ENCODE measurements at places on chromosomes 5 and 9.

DNA sequence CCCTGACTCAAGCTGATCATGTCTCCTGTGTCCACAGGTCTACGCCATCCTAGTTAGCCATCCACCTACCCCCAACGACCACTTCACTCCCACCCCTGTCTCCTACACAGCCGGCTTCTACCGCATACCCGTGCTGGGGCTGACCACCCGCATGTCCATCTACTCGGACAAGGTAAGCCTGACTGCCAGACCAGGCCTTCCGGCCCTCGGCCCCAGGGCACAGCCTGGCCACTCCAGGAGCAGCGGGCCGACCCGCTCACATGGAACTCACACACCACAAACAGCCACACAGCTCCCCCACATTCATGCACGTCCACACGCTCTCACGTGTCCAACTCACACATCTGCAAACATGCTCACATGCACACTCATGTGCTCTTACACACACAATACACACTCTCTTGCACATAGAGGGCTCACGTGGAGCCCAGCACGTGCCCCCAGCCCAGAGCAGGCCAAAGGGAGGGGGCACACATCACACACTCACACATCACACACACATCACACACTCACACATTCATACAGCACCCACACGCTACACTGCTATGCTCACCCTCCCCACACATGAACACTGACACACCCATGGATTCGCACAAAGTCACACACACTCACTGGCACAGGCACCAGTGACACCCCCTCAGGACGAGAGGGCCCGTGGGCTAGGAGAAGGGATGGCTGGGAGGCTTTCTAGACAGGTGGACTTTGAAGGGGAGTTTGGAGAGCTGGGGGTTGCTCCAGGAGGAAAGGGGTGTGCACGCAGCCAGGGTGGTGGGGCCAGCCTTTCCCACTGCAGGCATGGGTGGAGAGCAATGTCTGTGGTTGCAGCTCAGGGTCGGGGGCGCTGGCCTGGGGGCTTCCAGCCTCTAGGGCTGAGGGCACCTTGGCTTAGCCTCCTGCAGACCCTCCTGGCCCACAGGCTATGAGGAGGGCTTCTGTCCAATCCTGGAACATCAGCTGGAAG is 3.3 kb downstream of the GRIN1 start:
- DNase-seq = no peak

DNA sequence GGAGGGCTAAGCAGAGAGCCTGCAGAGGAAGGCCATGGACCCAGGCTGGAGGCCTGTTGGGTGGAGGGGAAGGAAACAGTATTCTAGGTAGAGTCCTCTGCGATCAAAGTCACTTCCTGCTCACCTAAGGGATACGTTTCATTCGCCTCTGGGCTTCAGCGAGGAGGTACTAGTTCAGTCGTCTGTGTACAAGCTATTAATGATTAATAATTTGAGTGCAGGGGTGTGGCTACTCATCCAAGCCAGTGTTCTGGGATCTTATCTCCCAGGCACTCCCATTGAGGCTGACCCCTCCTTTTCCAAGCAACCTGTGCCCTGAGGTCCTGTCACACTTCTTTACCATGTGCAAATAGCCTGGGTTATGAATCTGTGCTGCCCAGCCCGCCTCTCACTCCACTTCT is 25.2 kb downstream of the RALGPS1 start:
- no peak for DNase-seq

GRCh38 chr5:136424835-136425584 is 59.7 kb upstream of the TRPC7 start:
- DNase-seq = peak; percentile 47

- no peak for DNase-seq
These were observed 987.0 kb downstream of the NR2F1-AS1 start for GRCh38 chr5:92594031-92594430.

DNA sequence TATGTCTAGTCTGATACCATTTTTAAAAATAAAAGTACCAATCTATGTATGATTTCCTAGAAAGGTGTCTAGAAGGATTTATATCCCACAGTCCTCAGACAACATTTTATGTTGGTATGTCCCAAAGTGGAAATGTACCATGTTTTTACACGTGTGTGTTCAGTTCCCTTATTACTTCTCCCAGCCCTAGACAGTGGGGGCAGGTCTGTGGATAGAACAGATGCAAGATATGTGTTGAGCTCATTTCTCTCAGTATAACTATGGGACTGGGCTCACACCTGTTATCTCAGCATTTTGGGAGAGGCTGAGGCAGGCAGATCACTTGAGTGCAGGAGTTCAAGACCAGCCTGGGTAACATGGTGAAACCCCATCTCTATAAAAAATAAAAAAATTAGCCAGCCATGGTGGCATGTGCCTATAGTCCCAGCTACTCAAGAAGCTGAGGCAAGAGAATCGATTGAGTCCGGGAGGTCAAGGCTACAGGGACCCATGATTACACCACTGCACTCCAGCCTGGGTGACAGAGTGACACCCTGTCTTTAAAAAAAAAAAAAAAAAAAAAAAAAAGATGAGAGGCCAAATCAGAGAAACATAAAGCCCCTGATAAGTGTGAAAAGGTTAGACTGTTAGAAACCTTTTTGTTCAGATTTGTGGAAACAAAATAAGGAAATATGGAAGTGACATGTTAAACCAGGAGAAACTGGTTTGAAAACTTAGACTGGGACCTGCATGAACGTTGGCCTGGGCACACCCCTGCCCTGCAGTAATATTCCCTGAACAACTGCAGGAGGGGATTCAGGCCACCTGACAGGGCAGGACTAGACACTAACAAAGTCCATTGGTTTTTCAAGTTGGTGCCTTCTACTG is 7.4 kb upstream of the SLC2A8 start:
- no peak for DNase-seq

- DNase-seq = no peak
These were observed 4.7 kb downstream of the PGGT1B start for GRCh38 chr5:115257981-115258380.

- no peak for DNase-seq
These were observed 53.3 kb upstream of the CTSL start for GRCh38 chr9:87672586-87672985.

DNA sequence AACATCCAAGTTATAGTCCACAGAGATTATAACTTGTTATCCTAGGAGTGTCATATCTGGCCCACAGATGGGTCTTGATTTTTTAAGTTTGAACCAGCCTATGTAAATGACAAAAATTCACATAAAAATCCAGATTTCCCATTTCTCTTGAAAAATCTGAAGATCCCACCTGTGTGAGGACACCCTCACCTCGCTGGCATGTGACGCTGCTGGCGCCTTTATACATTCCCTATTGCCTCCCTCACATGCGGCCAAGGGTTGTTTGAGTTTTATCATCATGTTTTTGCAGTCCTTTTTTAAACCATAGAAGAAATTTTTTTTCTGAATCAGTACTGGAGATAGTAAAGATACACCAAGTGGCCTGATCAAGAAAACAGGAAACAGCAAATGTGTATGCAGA is 25.9 kb upstream of the PPP1R2B start:
- no peak for DNase-seq

DNA sequence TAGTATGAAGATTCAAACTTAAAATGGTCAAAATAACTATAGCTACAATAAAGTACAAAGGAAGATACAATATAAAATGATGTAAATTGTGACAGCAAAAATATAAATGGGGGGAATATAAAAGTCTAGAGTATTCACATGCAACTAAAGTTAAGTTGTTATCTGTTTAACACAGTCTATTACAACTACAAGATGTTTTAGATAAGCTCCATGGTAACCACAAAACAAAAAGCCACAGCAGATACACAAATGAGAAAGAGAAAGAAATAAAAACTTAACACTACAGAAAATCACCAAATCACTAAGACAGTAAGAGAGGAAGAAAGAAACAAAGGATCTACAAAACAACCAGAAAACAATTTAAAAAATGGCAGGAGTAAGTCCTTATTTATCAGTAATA is 17.0 kb upstream of the SH3TC2 start:
- no peak for DNase-seq

DNA sequence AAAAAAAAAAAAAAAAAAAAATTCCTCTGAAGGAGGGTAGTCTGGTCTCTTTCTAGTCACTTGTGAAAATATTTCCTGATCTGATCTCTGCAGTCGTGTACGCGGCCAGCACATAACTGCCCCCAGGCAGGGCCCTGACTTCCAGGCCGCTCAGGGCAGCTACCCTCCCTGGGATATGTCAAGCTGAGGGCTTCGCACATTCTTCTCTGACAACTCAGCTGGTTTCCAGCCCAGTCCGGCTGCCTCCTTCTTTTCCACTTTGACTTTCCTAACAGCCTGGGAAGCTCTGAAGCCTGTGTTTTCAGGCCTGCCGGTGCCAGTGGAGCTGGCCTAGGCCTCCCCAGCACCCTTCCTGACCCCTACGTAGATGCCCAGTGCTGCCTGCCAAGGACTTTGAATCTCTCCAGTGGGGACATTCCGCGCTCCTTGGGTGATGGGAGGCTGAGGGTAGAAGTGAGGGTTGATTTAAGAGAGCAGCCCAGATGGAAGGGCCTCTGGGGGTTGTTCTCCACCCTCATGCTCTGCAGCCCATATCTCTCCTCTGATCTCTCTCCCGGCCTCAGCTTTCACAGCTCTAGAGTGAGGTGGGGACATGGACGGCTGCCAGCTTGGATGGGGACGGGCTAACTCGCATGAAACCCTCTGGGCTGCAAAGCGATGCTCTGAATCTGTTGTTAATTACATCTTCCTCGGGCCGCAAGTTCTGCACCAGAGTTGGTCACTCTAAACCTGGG is 20.7 kb downstream of the COL5A1 start:
- DNase-seq = no peak

- DNase-seq = no peak
These were observed 15.5 kb upstream of the TARS1 start for GRCh38 chr5:33425314-33425713.

DNA sequence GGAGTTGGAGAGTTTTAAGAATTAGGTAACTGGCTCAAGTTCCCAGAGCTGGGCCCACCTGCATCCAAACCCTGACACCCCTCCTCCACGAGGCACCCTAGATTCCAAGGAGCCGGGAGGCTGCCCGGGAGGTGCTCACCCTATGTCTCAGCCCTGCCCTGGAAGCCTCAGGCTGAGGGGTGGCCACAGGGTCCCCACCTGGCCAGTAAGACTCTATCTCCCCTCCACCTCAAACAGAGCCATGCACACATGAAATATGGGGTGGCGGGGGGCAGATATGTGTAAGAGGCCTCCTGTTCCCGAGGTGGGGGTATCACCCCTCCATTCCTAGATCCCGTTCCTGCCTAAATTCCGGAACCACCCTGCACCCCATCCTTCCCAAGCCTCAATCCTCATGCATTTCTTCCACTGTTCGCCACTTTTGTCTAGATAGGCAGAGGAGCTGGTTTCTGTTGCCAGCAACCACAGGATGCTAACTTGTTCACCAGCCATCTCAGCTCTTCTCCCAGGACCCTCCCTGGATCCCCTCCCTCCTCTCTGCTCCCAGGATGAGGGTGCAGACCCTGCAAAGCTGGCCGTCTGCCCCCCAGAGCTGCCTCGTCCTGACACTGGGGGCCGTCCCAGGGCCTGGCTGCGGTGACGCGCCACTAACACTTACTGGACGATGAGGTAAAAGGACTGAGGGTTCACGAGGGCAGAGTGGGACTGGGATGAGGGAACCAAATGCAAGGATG is 44.1 kb downstream of the COL23A1 start:
- no peak for DNase-seq

DNA sequence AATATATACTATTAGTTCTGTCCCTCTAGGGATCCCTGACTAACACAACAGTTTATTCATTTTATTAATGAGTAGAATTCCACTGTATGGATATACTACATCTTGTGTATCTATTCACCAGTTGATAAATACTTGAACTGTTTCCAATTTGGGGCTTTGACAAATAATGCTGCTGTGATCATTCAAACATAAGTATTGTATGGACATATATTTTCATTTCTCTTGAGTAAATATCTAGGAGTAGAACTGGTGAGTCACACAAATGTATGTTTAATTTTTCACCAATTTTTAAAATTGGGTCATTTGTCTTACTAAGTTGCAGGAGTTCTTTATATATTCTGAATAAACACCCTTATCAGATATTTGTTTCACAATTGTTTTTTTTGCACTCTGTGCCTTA is 149.1 kb downstream of the FBXL17 start:
- no peak for DNase-seq

DNA sequence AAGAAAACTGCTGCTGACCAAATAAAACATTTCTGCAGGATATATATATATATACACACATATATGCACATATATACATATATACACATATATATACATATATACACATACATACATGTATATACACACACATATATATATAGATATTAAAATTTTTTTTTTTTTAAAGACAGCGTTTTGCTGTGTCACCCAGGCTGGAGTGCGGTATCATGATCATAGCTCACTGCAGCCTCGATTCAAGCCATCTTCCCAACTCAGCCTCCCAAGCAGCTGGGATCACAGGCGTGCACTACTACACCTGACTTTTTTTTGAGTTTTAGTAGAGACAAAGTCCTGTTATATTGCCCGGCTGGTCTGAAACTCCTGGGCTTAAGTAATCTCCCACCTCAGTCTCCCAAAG is 2.7 kb downstream of the MRPL22 start:
- no peak for DNase-seq

DNA sequence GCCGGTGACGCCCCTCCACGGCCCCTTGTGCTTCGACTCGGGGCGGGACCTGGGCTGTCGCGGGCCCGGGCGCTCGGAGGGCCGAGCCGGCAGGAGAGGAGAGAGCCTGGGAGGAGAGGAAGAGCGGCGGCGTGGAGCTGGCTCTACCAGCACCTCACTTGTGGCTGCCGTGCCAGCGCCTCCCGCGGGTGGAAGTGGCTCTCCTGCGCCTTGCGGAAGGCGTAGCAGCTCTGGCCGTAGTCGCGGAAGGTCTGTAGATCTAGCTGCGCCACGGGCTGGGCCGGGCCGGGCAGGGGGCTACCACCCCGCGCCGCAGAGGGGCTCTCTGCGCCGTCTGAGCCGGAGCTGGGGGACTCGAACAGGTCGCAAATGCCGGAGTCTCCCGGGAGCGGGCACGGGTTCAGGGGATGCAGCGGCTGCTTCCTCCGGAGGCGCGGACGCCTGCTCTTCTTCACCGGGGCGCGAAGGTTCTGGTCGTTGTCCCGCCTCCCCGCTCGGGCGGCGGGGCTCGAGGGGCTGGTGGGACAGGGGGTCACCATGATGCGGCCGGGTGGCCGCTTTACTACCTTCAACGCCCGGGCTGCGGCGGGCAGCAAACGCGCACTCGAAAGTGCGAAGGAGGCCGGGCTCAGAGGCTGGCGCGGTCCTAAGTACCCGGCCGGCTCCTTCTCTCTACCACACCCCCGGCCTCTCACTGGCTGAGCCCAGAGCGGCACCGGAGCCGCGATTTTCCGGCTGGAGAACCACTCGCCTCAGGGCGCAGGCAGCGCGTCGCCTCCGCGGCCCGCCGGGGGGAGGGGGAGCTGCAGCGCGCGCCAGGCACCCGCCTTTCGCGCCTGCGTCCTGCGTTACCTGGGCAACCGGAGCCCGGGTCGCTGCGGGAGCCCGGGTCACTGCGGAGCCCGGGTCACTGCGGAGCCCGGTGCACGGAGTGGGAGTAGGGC is at the start of gene CCNO:
Gene CCNO, minus strand, starts transcription at position 624 of the 944 bp plus-strand sequence. Its CDS starts 85 bp downstream, at position 539.
- DNase-seq = peak; percentile 88

DNA sequence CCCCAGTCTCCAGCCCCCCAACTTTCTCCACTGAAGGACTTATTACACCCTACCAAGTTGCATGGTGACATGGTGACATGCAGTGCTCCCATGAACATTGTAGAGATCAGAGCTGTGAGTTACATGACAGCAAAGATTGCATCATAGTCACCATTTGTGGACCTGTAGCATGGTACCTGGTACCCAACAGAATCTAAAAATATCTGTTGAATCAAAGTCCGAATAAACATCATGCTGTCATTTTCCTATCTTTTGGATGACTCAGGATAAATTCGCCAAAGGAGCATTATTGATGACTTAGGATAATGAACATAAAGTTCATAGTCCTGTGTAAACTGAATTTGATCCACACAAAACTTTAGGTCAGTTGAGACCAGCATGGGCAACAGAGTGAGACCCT is 6.7 kb upstream of the PPARGC1B start:
- no peak for DNase-seq

GRCh38 chr9:130443840-130444492 is 795 bp upstream of the ASS1 start:
- DNase-seq = no peak

Measured in NCI-H748 treated with DMSO at 0.1 percent for 48 hours (cell line).